ENCODE measurements at places on chromosomes 12 and 14.

DNA sequence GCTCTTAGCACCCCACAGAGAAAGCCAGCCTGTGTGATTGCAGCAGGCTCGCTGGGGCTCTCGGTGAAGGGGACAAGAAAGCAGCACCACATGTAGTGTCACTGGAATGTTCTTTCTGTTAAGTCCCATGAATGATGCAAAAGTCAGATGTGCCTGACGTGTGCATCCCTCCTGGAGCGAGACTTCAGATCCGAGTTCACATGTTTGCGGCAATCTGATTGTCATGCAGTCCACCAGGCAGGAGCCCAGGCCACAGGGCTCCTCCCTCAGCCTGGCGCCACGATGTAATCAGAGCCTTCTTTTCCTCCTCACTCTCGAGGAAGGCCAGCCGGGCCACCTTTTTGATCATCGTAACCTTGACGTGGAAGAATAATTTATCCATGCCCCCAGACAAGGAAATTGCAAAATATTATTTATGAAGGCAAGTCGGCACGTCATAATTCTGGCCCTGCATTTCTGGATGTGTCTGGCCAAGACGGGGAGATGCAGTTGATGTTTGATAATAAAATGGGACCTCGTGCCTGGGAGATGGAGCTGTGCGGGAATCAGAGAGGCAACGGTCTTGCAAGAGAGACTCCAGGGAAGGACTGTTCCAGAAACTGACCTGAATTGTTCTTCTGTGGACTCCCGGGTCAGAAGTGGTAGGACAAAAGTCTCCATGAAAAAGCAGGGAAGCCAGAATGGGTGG is 214.6 kb downstream of the PHETA1 start:
- no peak for DNase-seq

GRCh38 chr12:86193931-86194330 is 62.3 kb downstream of the MGAT4C start:
- DNase-seq = no peak

DNA sequence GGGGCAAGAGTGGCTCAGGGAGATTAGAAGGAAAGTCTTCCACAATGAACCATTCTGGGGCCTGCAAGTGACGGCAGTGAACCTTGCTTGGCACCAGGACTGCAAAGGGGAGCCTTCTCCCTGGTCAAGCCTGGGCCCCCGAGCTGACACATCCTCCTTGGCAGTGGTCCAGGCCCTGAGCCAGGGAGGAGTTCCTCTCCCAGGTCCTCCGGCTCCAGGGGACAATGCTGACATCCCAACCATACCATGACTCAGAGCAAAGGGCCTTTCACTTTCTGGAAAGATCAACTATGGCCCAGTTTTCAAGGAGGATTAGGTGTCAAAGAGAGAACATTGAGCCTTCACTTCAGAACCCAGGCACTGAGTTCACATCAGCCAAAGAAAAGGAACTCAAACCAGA is 756.5 kb upstream of the TBX3 start:
- peak; percentile 7 for DNase-seq

- no peak for DNase-seq
Measured at GRCh38 chr12:108572166-108572790, 9.9 kb downstream of the ISCU start.

DNA sequence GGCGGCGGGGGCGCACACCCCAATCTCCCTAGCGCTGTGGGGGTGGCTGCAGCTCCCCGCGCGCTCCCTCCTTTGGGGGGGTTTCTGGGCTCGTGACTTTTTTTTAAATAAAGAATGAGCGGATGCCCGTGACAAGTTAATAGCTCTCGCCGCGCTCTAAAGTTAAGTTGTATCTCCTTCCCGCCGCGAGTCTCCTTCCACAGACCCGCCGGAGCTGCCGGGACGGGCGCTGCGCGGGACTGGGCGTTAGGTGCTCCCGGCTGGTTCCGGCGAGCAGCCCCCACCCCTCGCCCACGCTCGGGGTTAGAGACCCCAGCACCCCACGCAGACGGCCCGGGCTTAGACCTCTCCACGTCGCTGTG is 82.6 kb upstream of the HMGA2 start:
- no peak for DNase-seq

DNA sequence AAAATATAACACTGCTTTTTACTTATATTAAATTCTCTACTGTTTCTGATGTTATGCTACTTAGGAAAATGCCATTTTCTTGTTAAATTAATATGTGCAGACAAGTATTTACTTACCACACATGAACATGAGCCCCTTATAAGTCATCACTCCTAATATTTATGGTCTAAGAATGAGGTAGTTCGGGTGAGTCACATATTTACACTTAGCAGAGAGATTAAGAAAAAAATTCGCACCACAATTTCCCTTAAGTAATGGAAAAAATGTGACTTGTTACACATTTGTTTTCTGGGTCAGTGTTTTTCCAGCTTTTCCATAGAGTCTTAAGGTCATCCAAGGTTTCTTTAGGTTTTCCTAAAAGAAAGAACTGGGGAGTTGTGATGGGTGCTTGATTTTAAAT is 68.3 kb downstream of the RERG start:
- no peak for DNase-seq

- DNase-seq = no peak
Measured at GRCh38 chr14:95281560-95282176, 38.0 kb downstream of the CLMN start.

DNA sequence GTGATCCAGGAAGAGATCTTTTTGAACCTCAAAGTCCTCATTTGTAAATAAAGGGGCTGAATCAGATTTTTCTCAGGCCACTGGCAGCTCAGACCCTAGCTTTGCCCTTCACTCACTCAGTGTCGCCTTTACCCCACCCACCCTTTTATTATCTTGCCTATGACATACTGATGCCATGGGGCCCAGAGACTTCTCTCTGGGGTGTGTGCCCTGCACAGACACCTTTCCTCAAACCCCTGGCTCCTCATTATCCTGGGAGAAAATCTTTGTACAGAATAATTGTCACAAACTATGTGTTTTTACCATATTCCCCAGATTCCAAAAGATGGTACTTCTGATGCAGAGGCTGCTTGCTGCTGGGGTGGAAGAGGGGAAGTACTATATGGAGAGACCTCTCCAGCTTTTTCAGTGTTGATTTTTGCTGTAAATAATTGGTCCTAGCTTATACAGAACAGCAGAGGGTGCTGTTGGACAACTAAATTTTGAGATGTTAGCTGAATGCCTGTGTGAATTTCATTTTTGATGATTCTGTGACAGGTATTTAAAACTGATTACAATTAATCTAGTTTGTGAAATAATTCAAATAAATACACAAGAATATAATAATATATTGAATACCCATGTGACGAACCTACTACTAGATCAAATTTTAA is 53.9 kb upstream of the DCD start:
- peak; percentile 10 for DNase-seq

DNA sequence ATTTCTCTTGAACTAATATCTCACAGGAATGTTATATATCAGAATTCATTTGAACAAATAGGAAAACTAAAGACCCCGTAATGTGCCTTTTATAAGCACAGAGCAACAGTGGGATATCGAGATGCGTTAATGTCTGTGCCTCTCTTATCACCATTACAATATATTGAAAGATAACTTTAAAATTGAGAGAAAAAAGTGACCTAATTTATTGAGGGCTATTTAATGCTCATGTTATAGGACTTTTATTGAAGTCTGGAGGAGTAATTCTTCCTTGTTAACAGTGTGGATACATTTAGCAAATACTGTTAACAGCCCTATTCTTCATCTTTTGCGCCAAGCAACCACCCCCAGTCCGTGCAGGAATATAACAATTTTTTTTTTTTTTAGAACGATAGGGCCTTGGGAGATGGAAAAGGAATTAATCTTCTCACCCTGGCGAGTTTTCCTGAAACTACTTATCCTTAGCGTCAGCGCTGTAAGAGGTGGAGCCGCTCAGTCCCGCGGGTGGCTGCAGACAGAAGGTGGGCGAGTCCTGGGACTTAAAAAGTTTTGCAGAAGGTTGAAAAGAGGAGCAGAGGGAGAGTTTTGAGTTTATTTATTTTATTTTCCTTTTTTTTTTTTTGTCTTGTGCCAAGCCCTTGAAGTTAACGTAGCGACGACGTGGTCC is 11.0 kb downstream of the FOXG1 start:
- DNase-seq = no peak

GRCh38 chr14:95078867-95079266 is 78.5 kb downstream of the DICER1 start:
- no peak for DNase-seq

DNA sequence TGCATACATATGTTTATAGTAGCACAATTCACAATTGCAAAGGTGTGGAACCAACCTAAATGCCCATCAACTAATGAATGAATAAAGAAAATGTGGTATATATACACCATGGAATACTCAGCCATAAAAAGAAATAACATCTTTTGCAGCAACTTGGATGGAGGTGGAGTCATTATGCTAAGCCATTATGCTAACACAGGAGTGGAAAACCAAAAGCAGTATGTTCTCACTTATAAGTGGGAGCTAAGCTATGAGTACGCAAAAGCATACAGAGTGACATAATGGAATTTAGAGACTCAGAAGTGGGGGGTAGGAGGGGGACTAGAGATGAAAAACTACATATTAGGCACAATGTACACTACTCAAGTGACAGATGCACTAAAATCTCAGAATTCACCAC is 16.2 kb upstream of the SPTSSA start:
- DNase-seq = no peak

GRCh38 chr12:50103767-50104321 is at the start of gene GPD1:
Gene GPD1, plus strand, starts transcription at chr12:50104008. Its CDS starts 43 bp downstream, at chr12:50104051.
- no peak for DNase-seq

DNA sequence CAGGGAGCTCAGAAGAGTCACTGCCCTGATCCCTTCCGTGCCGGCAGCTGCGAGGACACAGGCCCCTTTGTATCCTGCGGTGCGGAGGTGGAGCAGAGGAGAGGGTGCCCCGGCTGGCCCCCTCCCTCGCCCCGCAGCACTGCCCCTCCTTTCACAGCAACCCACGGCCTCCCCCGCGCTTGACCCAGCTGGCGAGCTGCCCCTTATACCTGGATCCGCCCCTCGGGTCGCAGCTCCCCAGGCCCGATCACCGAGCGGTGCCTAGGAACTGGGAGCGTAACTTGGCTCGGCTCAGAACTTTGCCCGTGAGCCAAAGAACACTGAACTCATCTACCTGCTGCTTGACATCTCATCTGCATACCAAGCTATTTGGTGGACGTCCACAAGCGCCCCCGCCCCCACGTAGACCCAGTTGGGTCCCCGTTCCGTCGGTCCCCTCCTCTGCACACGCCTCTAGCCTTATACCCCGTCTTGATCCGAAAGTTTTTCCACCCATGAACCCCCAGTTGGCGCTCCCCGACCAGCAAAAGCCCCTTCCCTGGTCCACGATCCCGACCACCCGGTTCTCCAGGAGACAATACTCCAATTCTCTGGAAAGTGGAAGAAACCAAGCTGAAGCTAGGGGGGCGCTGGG is 697 bp upstream of the DNAJC14 start:
- DNase-seq = no peak

GRCh38 chr14:33511851-33512640 is 438.8 kb downstream of the EGLN3 start:
- peak; percentile 50 for DNase-seq

- no peak for DNase-seq
Measured at GRCh38 chr14:96062506-96062905, 23.3 kb downstream of the C14orf132 start.

GRCh38 chr14:60204104-60204842 is 39.1 kb upstream of the DHRS7 start:
- DNase-seq = no peak

GRCh38 chr12:70741256-70741655 is 104.0 kb upstream of the PTPRB start:
- DNase-seq = no peak

DNA sequence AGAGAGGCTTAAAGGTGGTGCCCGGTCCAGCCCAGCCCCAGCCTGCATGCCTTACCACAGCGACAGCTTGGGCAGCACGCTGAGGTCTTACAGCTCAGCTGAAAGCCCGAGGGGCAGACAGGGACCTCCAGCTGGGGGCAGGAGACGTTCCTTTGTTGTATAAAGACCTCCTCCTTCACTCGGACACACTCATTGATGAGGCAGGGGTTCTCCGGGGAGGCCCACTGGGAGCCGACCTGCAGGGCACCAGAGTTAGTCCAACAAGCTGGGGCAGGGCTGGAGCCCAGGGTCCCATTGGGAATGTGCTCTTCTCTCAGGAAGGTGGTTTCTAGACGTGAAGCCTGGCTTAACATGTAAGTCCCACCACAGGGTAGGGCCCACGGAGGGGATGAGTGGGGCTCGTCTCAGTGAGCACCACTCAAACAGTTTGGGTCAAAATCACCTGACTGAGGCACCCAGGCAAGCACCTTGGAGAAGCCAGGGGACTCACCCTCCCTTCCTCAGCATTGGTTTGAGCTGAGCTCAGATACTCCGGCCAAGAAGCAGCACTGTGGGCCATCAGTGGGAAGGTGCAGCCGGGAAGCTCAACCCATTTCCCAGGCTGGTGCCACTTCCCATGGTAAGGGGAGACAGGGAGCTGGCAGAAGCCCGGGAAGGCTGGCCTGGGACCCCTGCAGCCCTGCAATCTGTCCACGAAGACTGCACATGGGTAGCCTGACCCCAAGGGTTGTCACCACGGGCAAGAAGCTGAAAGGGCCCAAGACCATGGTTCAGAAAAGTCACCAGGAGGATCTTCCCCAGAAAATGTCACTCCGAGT is 24.3 kb upstream of the ANO2 start:
- DNase-seq = no peak

GRCh38 chr12:936377-937345 is 12.8 kb downstream of the RAD52 start:
- no peak for DNase-seq

GRCh38 chr12:101414533-101415119 is 7.1 kb upstream of the ARL1 start:
- DNase-seq = peak; percentile 29

All from AG09309 (cell line).